Tibial nerve (tissue), 4 donors: ENCODE measurements at places on chromosomes 7 and 10. TPM values are rescaled to one million over a fixed set of nuclear protein-coding genes. Genes with fewer than 3 reads are reported as not detected.

GRCh38 chr10:77604063-77604462 is 33.5 kb downstream of the KCNMA1 start:
- no peak for DNase-seq

- no peak for DNase-seq
These were observed 274.7 kb downstream of the NRG3 start for GRCh38 chr10:82149674-82150073.

DNA sequence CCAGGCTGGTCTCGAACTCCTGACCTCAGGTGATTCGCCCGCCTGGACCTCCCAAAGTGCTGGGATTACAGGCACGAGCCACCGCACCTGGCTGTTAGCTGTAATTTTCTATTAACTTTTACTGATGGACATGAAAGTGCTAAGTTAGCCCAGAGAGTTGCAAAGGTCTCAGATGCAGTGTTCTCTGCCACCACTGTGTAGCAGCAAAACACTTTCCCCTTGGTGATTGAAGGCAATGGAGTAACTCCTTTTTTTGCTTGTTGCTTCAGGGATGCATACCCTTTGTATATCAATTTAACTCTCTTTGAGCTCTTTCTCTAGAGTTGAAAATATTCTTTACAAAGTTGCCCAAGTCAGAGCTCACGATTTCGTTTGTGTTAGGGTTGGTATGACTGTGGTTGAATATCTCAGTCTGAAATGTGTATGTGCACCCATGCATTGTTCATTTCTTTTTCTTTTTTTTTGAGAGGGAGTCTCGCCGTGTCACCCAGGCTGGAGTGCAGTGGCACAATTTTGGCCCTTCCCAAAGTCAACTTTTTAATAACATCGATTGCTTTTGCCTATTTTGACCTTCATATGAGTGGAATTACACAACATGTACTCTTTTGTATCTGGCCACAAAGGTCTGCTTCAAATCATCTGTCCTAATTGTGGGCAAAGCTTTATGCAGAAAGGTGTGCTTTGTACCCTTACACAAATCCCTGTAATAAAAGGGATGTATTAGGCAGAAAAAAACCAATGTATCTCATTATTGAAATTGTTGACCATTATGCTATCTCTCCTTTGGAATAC is 52.6 kb downstream of the GTF2I start:
- DNase-seq: no peak

DNA sequence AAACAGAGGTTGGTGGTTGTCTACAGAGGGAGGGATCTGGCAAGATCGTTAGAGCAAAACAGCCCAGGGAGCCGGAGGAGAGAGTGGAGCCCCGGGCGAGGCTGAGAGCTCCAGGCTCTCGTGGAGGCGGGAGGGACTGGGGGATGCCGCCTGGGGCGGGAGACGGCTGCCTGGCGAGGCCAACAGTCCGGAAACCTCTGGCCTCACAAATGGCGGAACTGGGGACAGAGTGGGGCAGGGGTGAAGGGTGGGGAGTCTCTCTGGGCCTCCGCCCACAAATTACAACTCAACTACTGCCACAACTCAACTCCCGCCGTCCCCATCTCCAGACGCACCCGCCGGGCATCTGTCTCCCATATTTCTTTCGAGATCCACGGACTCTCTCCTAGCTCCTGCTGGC is 47.7 kb downstream of the CLEC2L start:
- DNase-seq: no peak

DNA sequence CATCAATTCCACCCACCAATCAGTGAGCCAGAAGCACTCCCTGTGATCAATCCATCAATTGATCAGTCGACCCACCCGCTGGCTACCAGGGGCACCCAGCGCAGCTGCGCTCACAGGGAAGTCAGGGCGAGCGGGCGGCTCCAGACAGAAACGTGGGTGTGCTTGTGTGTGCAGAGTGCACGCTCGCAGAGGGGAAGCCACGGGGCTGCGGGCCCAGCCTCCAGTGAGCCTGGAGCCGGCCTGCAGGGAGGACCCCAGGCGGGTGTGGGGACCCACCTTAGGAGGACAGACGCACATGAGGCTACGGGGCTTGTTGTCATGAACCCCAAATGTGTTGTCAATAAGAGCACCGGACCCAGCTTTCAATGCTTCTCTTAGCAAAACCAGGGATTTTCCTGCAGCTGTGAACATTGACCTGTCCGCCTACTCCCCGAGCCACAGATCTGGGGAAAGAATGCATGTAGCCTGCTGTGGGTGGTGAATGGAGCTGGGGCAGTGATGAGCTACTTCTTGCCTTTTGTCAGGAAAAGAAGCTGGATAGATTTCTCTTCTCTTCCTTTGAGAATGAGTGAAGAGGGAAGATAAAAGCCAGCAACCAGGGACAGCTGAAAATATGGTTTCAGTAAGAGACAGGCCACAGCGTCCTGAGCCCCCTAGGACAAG is 497.8 kb downstream of the DNAJB6 start:
- DNase-seq: no peak

GRCh38 chr10:101301111-101301731 is 52.7 kb upstream of the BTRC start:
- DNase-seq: no peak

DNA sequence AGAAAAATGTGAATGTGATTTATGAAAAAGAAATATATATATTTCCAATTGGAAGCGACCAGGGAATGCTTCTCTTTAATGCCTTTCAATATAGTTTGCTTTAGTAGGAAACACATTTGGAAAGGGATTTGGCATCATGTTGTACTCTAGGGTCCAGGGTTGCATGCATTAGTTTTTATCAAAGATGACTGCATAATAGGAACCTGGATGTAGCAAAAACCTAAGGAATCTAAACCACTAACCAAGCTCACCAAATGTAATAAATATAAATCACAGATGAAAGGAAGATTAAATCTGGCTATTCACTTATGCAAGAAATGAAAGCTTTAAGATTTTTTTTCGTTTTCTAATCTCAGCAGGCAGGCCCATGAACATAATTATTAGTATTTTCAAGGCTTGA is 120.0 kb downstream of the ATXN7L1 start:
- DNase-seq: no peak

DNA sequence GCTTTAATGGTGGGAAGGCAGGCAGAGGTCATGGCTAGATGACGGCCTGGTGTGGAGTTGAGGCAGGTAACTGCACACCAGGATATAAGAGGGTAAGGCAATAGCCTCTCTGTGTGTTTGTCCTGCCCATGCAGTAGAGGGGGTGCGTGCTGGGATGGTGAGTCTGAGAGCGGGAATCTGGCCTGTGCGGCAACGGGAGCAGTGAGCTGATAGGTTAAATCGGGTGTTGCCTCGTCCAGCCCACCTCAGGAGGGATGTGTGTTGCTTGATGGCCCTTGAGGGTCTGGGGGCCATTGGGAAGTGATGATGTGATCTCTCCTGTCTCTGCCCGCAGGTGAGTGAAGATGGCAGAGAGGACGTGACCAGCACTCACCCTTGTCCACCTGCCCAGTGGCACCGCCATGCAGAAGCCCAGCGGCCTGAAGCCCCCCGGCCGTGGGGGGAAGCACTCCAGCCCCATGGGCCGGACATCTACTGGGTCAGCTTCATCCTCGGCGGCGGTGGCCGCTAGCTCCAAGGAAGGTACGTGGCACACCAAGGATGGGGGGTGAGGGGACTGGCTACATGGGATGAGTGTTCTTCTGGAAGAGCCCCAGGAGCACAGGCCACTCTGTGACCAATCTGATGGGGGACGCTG is 28.1 kb downstream of the CLIP2 start:
- no peak for DNase-seq

GRCh38 chr7:138657854-138658386 is 43.2 kb downstream of the SVOPL start:
- no peak for DNase-seq

- DNase-seq: no peak
These were observed 8.0 kb downstream of the OR9A2 start for GRCh38 chr7:143018931-143019330.

GRCh38 chr7:836429-836828 is 4.2 kb downstream of the SUN1 start:
- no peak for DNase-seq

DNA sequence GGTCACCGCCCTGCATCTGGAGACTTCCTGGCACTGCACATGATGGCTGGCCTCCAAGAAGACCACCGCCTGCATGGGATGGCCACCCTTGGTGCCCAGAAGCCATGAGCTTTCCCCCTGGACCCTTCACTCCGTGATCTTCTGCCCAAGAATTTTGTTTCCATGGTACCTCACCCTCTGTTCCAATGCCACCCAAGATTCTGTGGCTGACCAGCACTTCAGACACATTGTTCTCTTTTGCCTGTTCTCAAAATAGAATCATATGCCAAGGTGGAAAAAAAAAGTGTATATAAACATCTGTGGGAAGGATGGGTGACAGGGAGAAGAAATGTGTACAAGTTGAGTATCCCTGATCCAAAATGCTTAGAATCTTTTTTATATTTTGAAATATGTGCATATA is 12.1 kb downstream of the HTR7 start:
- DNase-seq: no peak

GRCh38 chr10:23643111-23643780 is 204.4 kb downstream of the OTUD1 start:
- no peak for DNase-seq

GRCh38 chr7:27409311-27409710 is 166.7 kb downstream of the EVX1 start:
- DNase-seq: no peak

DNA sequence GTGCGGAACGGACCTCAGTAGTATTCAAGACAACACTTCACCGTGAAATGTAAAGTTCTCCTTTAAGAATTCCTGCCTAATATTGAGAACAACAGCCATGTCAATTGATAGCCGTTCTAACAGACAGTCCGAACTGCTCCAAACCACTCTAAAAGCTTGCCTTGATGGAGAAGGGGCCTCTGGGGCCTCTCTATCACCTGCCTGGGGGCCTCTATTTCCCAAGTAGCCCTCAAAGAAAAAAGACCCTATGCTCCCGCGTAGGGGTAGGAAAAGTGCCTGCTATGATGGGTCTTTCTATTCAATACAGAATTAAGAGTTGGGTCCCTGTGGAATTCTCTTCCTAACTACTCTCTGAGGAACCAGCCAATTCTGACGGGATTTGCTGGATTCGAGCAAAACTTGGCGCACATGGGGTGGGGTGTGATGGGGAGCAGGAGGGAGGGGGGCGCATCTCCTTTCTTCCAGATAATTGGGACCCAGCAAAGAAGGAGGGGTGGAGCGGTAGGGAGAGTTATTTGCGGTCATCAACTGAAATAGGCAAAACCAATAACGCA is 8.3 kb upstream of the DLX6 start:
- DNase-seq: no peak

DNA sequence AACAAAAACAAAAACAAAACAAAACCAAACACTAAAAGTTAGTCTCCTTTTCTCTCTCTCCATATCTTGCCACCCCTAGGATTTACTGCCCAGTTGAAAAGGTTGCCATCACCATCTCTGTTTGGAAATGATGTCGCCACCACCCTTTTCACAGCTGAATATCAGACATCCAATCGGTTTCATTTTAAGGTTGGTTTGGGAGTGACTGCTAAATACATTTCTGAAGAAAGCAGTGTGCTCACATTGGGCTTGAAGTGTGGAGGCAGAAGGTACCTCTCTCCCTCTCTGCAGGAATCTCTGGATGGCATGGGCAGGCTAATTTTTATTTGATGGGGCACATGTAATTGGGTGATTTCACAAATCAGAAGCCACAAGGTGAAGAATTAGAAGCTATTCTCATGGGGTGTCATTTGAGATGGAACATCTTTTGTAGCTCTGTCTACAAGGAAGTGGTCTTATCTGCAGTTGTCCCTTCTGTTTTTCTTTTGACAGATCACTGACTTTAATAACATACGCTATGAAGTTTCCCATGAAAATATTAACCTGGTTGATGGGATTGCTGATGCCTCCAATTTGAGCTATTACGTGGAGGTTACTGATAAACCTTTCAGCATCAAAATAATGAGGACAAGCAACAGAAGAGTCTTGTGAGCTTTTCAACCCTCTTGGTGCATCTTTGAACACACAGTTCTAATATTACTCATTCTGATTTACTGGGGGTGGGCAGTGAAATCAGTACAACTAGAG is 20.1 kb downstream of the MGAM2 start:
- DNase-seq: no peak

- DNase-seq: no peak
These were observed 11.9 kb downstream of the CYTH3 start for GRCh38 chr7:6260291-6261187.

GRCh38 chr7:122942059-122942458 is 53.4 kb downstream of the TAS2R16 start:
- DNase-seq: no peak

- no peak for DNase-seq
These were observed 22.5 kb downstream of the SEMA3D start for GRCh38 chr7:85164376-85164775.

- no peak for DNase-seq
These were observed 162.3 kb downstream of the SEM1 start for GRCh38 chr7:96547371-96547811.

DNA sequence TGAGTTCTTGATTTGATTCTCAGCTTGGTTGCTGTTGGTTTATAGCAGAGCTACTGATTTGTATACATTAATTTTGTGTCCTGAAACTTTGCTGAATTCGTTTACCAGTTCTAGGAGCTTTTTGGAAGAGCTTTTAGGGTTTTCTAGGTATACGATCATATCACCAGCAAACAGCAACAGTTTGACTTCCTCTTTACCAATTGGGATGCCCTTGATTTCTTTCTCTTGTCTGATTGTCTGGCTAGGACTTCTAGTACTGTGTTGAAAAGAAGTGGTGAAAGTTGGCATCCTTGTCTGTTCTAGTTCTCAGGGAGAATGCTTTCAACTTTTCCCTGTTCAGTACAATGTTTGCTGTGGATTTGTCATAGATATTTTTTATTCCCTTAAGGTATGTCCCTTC is 86.2 kb downstream of the PLXDC2 start:
- no peak for DNase-seq

GRCh38 chr7:140475747-140476333 is 3.5 kb downstream of the MKRN1 start:
- DNase-seq: peak; percentile 63

DNA sequence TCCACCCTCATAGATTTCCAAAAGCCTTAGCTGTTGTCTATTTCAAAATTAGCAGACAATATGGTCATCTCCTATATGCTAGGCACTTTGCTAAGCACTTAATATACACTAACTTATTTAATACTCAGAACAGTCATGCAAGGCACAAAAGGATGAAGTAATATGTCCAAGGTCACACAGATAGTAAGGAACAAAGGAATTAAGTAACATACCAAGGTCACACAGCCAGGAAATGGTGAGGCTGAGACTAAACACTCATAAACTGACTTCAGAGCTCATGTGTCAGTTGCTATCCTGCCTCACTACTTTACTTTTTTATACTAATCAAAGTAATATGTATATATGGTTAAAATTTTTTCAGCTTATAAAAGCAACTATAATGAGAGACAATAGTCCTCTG is 23.6 kb upstream of the HIBADH start:
- DNase-seq: no peak

GRCh38 chr7:66921918-66922486 is 977 bp downstream of the TMEM248 start:
- DNase-seq: no peak

GRCh38 chr7:119522263-119522662 is 750.7 kb upstream of the KCND2 start:
- DNase-seq: no peak

- DNase-seq: no peak
These were observed 13.9 kb downstream of the ARHGAP19 start for GRCh38 chr10:97278491-97278989.

The EN2 gene
- not detected for total RNA-seq

The SPDYE1 gene
- not detected for total RNA-seq

The PLEKHS1 gene
- not detected for total RNA-seq

The GRM3 gene
- total RNA-seq: not detected

The ANXA8L1 gene
- 7.3 TPM for total RNA-seq

The CALML5 gene
- not detected for total RNA-seq

The ORC5 gene
- total RNA-seq: 31.0 TPM
